ENCODE measurements at places on chromosomes 11 and 22.
A peak's percentile ranks its signal among the peaks of the same experiment; 100 is the strongest.

DNA sequence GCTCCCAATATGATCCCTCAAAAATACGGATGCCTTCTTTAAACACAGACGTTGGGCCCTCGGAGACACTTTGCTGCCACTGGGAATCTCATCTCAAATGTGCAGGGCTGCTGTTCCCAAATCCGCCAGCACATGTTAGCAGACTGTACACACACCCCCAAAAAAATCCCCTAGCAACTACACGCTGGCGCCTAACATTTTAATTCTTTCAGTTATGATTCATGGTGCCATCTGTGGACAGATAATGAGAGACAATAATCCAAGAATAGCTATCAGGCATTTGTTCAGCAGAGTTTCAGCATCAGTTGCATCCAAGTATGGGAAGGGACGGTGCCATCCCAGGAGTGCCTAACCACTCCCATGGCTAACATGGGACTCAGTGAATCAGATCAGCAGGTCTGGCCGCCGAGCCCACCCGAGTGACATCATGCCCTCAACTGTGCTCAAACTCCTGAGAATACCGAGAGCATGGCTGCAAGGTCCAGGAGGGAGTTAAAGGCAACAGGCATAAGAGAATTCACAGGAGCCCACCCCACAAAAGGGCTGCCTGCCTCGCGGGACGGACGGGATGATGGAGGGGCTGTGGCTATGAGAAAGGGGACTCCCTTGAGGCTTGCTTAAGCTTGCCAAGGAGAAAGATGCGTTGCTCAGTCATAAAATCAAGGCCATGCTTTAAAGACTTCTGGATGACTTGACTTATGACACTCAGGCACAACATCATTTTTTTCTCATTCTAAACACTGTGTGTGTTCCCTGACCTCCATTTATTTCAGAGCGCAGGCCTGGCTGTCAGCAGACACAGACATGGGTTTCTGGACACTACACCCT, 337.0 kb downstream of the SHANK2 start:
- no peak for DNase-seq

DNA sequence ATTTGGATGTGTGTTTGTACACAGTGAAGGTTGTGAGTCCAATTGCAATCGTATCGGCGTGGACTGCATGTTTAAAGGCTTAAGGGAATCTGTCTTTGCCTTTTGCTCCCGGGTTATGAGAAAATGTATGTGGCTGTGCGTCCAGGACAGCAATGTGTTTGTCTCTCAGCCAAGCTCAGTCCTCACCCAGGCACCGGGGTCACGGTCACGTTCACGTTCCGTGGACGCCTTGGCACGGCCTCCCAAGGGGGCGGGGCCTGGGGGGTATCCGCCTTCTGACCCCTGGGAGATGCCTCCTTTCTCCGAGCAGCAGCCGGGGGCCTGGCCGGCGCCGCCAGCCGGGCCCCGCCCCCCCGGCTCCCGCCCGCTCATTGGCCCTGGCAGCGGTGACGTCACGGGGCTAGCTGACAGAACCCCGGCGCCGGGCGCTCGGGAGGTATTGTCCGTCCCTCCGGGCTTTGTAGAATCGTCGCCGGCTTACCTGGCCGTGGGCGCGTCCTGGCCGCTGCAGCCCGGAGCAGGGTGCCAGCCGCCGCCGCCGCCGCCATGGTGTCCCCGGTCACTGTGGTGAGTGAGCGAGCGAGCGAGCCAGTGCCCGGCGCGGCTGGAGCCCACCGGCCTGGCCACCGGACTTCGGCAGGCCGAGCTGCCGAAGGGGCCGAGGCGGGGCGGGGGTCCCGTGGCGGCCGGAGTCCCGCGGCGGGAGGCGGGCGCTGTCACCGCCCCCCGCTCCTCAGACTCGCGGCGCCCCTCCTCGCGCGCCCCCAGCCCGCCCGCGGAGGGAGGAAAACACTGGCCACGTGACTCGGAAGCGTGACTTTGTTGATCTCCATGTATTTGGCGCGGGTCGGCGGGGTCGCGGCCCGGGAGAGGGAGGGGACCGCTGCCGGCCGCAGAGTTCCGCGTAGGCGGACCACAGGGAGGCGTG, at the start of gene TMEM86A:
Gene TMEM86A (plus strand): TSS at position 439 of the 928 bp plus-strand sequence. CDS start 108 bp downstream, at position 547.
- peak; percentile 86 for DNase-seq

DNA sequence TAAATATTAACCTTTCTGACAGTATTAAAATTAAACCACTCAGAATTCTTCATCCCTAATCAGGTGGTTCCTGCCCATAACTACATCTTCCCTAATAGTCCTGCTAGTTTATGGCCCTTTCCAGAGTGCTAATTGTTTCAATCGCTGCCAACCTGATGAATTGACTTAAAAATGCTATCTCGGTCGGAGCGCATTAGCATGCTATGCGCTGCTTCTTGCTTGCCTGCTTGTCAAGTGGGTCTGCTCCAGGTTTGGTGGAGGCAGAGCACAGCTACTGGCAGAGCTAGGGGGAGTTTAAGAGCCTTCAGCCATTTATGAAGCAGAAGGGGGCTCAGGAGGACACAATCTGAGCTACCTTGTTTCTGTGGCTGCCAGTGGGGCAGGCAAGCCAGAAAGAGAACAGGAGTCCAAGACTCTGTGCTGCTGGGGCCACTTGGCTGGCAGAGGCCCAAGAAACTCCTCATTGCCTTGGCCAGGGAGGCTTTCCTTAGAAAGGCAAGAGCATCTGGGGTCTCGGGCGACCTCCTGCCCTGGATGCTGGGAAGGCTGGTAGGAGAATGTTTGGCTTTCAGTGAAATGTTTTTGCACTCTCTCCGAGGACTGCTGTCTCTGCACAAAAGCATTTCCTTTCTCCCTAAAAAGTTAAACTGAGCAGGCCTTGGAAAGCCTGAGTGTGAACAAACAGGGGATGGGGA, 62.1 kb upstream of the PHOX2A start:
- DNase-seq, result no peak

- DNase-seq, result no peak
These were observed 25.5 kb downstream of the FAM118A start for GRCh38 chr22:45335021-45335818.

DNA sequence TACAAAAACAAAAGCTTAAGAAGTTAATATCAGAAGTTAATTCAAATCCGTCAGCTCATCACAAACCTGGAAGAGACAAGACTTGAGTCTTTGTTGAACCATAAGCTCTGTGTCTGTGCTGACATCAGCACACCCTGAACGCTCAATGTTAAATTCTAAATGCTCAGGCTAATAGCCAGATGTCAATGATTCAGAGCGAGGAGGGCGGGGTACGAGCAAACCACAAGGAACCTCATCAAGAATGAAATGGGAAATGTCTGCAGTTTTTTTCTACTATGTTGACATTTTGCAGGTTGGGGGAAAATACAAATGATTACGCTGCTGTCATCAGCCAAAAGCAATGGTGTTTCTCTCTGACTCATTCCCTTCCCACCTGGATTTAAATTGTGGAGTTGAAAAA, 1057.2 kb downstream of the NTM start:
- DNase-seq, result no peak

- no peak for DNase-seq
These were observed 796 bp downstream of the TIMP3 start for GRCh38 chr22:32802237-32802765.

- DNase-seq, result no peak
These were observed 168.3 kb downstream of the BRD1 start for GRCh38 chr22:49659281-49659923.

DNA sequence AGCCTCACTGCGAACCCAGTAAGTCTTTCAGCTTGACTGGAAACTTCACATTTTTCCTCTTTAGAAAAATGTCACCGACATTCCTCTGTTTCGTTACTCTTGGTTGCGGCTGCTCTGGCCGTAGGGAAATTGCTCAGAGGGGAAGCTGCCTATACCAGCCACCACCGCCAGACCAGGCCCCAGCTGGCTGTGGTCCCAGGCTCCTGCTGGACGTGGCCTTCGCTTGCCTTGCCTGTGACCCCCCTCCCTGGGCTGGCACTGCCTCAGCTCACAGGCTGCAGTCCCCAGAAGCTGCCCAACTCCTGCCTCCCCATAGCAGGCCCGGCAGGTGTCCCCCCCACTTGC, 197.8 kb downstream of the MN1 start:
- no peak for DNase-seq

GRCh38 chr11:122523846-122524805, 131.4 kb upstream of the UBASH3B start:
- no peak for DNase-seq

DNA sequence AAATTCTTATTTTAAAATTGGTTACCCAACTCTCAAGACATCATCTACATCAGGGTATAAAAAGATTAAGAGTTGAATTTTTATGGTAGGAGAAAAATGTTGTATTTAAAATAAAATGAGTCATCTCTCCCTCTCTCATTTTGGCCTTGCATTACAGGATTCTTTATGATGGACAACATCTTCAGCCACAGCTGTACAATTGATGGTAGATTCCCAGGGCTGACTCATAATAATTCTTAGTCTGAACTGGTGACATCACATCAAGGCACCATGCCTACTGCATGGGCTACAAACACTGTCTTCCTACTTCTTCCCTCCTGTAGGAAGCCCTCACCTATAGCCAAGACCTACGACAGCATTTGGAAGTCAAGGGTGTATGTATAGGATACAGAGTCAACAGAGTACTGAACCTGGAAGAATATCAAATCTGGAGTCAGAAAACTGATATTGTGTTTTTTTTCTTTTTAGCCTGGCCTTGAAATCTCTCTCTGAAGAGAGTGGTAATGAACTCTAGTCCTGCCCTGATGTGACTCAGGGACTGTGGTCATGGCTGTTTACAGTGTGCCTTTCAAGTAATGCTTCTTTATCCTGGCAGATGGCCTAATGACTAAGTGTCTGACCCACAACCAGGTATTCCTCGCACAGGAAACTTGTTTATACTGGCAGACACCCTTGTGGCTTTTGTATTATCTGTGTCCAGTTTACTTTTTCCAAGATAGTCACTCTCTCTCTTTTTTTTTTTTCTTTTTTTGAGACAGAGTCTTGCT, 32.5 kb downstream of the MRGPRX2 start:
- no peak for DNase-seq

DNA sequence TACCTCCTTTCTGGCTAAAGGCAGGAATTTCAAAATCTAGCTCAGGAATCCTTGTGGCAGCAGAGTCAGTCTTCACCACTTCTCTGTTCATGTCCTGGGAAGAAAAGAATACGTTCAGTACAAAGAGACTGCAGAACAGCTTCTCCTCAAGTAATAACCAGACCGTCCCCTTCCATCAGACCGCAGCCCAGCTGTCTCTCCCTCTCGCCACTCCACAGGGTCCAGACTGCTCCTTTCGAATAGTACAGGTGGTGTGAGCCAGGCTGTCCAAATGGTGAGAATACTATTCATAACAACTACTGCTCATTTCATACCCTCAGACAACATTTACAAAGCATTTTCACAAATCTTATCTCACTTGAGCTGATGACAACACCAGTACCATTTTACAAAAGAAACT, 857 bp downstream of the ZPR1 start:
- no peak for DNase-seq

- no peak for DNase-seq
These were observed 32.7 kb upstream of the HEPHL1 start for GRCh38 chr11:93988455-93988854.

- DNase-seq, result no peak
These were observed 470.5 kb downstream of the MIAT start for GRCh38 chr22:27127911-27128310.

GRCh38 chr22:33747029-33747428, 173.2 kb downstream of the LARGE1 start:
- DNase-seq, result no peak

GRCh38 chr11:128901653-128902514, 10.7 kb downstream of the KCNJ5 start:
- DNase-seq, result no peak

GRCh38 chr11:18772211-18772610, 19.4 kb downstream of the PTPN5 start:
- no peak for DNase-seq

- DNase-seq, result peak; percentile 81
These were observed at the start of gene TANGO2 for GRCh38 chr22:20020533-20021195. TANGO2 (plus strand) TSS chr22:20021110; CDS start chr22:20036799, 15,689 bp downstream.

DNA sequence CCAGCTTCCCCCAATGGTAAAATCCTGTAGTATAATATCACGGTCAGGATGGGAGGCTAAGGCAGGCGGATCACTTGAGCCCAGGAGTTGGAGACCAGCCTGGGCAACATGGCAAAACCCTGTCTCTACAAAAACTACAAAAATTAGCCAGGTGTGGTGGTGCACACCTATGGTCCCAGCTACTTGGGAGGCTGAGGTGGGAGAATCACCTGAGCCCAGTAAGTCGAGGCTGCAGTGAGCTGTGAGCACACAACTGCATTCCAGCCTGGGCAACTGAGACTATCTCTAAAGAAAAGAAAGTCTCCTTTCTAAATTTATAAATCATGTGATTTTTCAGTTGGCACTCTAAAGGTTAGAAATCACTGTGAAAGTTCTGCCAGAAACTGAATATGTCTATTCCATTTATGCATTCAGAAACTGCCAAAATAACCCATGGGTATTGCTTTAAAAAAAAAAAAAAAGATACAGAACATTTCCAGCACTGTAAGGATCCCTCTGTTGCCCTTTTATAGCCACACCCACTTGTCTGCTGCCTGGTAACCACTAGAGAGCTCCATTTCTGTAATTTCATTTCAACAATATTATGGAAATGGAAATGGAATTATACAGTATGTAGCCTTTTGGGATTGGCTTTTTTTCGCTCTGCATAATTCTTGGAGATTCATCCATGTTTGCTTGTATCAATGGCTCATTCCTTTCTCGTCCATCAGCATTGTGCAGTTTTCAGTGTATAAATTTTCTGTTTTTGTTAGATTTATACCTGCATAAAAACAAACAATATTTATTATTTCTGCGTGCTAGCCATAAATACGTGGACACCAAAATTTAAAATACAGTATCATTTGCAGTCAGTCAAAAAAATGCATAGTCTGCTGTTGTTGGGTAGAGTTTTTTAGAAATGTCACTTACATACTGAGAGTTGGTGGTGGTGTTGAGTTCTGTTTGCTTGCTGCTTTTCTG, 9.4 kb downstream of the CDC45 start:
- no peak for DNase-seq

- DNase-seq, result no peak
These were observed 18.7 kb downstream of the PPM1F start for GRCh38 chr22:21933910-21934309.

DNA sequence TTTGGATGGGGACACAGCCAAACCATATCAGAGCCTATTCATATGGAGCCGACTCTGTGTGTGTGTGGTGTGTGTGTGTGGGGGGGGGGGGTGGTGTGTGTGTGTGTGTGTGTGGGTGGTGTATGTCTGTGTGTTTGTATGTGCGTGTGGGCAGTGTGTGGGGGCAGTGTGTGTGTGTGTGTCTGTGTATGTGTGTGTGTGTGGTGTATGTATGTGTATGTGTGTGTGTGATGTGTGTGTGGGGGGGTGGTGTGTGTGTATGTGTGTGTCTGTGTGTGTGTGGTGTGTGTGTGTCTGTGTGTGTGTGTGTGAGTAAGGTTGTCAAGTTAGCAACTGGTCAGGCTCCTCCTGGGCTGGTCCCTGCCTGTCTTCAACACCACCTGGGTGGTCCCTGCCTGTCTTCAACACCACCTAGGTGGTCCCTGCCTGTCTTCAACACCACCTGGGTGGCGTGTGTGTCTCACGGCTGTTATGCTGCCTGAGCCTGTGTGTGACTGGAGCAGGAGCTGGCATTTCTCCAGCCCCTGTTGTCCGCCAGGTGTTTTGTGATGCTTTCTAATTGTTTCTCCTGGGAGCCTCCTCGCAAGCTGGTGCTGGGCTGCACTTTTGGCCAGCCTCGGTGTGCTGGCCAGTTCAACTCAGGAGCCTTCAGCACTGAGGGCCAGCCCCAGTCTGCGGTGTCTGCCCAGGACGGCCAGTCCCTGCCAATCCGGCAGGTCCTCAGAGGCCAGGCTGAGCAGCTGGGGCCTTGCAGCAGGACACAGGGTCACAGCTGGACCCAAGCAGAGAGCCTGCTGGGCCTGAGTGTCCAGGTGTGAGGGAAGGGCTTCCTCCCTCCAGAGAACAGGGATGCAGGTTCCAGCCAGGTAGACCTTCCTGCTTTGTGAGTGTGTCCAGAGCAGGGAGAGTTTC, 21.5 kb upstream of the PVALB start:
- no peak for DNase-seq

All from stimulated activated CD8-positive, alpha-beta memory T cell treated with anti-CD3 and anti-CD28 coated beads, Interleukin-12 subunit alpha, Interleukin-12 subunit beta, amount 100 ng/mL, for 1 hour (primary cell).